AG20443 (cell line): ENCODE measurements at places on chromosomes 11 and 22.
A peak's percentile ranks its signal among the peaks of the same experiment; 100 is the strongest.

- DNase-seq = no peak
Measured at GRCh38 chr11:33777906-33778305, 3.6 kb upstream of the FBXO3 start.

- no peak for DNase-seq
Measured at GRCh38 chr22:31932863-31933262, 11.5 kb upstream of the YWHAH start.

DNA sequence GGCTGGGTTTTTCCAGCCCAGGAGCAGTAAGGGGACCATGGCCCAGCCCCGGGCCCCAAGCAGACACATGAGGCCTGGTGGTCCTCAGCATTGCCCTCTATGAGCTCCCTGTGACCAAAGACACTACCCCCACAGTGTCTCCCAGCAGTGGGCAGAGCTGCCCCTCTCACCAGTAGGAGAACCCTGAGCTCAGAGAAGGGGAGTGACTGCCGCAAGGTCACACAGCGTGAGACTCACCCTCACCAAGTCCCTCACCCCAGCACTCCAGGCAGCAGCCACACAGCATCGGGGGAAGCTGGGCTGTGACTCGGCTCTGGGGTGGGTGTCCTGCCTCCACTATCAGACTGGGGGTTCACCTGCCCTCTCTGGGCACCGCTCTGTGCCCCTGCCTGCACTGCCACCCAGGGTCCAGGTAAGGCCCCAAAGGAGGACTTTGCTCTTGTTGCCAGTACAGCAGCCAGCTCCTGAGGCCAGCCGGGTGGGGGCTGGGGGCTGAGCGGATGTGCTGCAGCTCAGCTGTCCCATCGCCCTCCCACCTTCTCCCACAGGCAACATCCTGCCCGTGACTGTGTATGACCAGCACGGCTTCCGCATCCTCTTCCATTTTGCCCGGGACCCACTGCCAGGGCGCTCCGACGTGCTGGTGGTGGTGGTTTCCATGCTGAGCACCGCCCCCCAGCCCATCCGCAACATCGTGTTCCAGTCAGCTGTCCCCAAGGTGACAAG lies 7.9 kb upstream of the SH3BP1 start:
- DNase-seq = no peak

GRCh38 chr11:122156940-122157382 lies 40.9 kb upstream of the BLID start:
- peak; percentile 22 for DNase-seq

DNA sequence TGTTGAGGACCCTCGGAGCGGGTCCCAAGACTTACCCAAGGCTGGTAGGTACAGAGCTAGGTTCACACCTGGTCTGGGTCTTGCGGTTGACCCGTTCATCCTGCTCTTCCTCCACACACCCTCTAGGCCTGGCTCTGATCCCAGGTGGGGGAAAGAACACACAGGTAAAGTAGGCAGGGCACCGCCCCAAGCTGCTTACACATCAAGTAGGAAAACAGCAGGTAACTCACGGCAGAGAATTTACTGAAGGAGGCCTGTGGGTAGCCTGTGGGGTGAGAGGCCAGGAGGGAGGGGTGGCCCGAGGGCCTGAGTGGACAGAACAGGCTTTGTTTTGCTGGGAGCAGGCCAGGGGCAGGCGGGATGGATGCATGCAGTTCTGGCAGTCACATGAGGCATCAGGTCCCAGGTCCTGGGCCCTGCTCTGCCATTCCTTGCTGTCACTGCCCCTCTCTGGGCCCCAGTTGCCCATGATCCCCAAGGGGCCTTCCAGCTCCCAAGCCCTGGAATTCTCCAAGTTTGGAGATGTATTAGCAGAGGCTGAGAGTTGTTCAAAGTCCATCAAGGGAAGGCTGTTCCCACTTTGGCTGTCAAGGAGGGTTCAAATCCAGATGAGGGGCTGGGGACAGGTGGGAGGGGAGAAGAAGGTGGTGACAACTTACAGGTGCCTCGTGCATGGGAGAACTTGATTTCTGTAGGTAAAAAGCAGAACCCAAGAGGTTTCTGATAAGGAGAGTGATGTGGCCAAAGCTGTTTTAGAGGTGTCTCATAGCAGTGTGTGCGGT lies 5.7 kb downstream of the TSKU start:
- no peak for DNase-seq

DNA sequence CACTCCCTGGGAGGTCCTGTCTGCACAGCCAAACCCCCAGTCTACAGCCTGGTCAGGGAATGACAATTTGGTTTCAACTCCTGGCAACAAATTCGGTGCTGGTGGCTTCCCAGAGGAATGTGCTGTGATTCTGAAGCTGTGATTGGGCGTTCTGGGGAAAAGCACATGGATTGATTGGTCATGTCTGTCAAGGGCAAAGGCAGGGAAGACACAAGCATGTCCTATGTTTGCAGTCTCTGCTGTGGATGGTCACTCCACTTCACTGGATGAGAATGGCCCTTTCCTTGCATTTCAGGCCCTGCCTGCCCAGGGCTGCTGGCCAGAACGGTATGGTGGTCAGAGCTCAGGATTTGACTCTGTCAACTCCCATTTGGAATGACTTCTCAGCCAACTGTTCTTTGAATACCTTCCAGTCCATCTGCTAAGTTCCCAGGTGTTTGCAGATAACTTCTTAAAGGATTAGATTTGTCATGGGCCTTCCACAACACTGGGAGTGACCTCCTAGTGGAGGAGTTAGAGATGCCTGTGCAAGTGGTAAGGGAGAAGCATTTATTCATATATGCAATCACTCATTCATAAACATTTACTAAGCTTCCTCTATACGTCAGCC lies 42.7 kb downstream of the SGSM1 start:
- DNase-seq = no peak

GRCh38 chr22:40635940-40636379 lies 559 bp downstream of the MRTFA start:
- DNase-seq = no peak

GRCh38 chr11:69797737-69798528 lies 21.3 kb downstream of the FGF3 start:
- DNase-seq = no peak

DNA sequence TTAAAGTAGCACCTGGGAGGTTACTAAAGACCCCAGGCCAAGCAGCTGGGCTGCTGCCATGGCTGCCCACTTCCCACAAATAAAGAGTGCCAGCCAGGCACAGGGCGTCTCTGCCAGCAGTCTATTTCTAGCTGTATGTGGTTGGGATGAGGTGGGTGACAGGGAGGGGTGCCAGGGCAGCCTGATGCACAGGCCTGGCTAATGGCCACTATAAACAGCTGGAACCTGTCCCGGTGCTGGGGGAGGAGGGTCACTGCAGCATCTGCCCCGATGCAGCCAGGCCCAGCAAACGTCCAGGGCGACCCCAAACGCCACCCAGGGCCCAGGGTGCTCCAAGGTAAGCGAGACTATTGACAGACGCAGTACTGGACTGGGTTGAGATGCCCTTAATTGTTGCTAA lies 37.4 kb downstream of the SCUBE1 start:
- DNase-seq = no peak

DNA sequence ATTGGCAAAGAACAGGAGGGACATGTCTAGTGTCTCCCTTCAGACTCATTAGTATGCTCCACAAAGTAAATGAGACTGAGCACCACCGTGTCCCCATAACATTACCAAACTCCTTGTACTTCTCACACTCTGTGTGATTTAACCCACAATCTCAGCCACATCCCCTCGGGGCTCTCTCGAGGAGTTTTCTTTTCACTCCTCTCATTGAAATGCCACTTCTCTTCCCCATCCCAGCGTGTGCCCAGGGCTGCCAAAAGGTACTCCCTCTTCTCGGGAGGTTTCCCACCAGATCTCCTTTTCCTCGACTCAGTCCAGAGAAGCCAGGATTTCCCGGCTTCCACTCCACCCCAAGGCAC lies 1.1 kb downstream of the RBFOX2 start:
- DNase-seq = no peak

GRCh38 chr11:62493801-62494200 lies 52.8 kb downstream of the AHNAK start:
- no peak for DNase-seq

DNA sequence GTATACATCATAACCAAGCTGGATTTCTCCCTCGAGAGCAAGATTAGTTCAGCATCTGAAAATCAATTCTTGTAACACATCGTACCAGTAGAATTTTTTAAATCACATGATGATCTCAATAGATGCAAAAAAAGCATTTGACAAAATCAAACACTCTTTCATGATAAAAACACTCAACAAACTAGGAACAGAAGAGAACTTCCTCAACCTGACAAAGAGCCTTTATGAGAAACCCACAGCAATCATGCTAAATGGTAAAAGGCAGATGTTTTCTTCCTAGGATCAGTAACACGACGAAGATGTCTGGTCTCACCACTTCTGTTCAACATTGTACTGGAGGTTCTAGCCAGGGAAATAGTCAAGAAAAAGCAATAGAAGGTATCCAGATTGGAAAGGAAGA lies 34.1 kb upstream of the TMPRSS4 start:
- DNase-seq = no peak
